Activated CD4-positive, alpha-beta T cell treated with anti-CD3 and anti-CD28 coated beads, Interleukin-2, amount 10 ng/mL, durations not matched to agents 24 days and 14 days (primary cell): ENCODE measurements at places on chromosomes 7 and 10. TPM values are rescaled to one million over a fixed set of nuclear protein-coding genes. Genes with fewer than 3 reads are reported as not detected.

Gene SEMA3A
- total RNA-seq, result 0.14 and 0.26 TPM in 2 replicates

DNA sequence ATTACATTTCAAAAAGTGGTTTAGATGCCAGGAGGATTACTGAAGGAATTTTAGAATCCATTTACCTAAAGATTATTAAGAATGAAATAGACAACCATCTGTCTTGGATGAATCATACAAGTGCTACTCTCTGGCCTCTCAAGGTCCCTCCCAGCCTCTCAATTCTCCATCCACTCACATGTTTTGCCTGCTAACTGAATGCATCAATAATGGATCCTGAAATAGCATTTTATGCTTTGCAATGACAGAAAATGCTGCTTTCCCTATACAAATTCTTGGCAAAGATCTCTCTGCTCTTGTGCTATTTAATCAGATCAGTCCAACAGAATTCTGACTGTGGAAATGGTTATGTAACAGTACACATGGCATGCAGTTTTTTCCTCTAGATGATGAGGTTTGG lies 68.1 kb downstream of the HBP1 start:
- no peak for DNase-seq

DNA sequence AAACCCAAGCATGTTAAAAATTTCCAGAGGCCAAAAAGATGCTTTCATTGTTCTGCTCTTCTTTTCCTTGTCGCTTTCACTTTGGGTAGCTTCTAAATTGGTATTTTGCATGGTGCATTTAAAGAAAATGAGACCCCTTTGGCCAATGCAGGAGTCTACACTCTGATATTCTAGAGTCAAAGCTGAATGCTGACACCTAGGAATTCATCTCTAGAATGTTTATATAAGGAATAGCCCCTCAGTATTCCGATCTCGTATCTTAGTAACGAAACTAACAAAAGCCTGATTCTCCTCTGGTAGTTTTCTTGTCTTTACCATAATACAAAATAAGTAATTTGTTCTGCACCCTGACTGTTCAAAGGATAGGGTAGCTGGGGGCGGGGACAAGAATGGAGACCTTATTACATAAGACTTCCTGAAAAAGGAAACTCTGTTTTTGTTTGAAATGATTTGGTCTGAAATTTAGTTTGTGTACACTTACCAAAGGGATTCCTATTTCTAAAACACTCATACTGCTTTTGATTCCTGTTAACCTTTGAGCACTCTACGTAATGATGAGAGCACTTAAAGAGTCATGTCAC lies 17.1 kb downstream of the IKZF1 start:
- DNase-seq, result peak; percentile 74

GRCh38 chr10:85430991-85431390 lies 935.6 kb downstream of the GRID1 start:
- DNase-seq, result no peak

Gene CDHR1
- 0.26 and 0.33 TPM in 2 replicates for total RNA-seq

DNA sequence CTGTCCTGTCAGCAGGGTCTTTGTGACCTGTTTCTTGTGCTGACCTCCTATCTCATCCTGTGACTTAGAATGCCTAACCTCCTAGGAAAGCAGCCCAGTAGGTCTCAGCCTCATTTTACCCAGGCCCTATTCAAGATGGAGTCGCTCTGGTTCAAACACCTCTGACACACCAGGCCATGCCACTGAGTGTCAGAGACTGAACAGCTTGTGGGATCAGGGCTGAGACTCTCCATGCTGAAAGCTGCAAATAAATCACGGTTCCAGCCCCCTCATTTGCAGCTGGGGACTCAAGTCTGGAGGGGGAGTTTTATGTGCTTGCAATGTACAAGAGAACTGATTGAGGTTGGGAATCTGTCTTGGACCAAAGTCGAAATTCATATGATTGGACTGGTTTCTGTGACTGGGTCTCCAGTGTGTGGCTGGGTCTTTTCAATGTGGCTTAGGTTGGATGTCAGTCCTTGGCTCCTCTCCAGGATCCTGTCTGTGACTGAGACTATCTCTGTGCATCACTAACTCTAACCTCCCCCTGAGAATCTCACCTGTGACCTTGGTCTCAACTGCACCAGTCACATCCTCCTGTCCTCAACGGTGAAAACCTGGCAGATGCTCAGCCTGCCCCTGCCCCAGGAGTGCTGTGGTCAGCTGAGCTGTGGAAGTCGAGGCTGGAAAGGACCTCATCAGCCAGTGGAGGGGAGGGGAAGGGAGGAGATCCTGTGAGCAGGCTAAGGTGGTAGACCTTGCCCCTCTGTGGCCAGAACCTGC lies 11.7 kb downstream of the PRF1 start:
- no peak for DNase-seq

DNA sequence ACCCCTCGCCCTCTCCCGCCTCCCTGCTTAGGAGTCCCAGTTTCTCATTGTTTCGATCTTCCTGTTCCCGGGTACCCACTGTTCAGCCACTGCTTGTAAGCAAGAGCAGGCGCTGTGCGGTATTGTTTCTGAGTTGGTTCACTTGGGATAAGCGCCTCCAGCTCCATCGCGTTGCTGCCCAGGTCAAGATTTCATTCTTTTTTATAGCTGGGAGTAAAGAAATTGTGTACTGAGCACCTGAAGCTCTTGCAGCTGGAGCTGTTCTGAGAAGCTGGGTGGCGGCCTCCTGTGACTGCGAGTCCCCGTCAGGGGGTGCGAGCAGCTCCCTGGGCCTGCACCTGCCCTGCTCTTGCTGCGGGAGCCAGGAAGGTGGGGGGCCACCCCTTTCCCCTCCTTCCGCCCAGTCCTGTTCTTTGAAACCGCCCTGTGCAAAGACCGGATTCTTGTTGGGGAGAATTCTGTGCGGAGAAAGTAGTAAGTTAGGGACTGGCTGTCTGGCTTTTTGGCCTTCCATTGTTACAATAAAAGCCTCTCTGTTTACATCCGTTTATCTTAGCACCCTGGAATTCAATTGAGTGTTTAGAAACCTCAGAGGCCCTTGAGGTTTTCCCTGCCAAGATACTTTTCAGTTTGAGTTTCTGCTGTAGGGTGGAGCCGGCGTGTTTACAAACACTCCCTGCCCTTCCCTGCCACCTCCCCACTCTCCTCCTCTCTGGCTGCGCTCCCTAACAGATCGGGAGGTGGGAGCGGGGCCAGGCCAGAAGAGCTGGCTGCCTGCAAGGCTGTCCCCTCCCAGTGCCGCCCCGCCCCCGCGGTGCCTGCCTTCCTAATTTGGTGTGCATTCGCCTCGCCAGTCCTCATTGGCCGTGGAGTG lies 30.8 kb upstream of the AP5Z1 start:
- peak; percentile 95 for DNase-seq

Gene VIM
- 178 and 182 TPM in 2 replicates for total RNA-seq

Gene HOXA5
- total RNA-seq, result not detected in 2 replicates

DNA sequence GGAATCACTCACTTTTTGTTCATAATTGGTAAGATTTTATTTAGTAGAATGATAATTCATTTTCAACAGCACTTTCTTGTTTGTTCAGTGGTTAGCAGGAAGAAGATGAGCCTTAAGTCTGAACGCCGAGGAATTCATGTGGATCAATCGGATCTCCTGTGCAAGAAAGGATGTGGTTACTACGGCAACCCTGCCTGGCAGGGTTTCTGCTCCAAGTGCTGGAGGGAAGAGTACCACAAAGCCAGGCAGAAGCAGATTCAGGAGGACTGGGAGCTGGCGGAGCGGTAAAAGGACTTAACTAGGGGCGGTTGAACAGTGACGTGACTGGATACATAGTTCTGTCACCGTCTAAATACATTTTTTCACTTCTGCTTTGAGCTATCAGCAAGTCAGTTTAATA lies 31.3 kb downstream of the RABGEF1 start:
- no peak for DNase-seq

DNA sequence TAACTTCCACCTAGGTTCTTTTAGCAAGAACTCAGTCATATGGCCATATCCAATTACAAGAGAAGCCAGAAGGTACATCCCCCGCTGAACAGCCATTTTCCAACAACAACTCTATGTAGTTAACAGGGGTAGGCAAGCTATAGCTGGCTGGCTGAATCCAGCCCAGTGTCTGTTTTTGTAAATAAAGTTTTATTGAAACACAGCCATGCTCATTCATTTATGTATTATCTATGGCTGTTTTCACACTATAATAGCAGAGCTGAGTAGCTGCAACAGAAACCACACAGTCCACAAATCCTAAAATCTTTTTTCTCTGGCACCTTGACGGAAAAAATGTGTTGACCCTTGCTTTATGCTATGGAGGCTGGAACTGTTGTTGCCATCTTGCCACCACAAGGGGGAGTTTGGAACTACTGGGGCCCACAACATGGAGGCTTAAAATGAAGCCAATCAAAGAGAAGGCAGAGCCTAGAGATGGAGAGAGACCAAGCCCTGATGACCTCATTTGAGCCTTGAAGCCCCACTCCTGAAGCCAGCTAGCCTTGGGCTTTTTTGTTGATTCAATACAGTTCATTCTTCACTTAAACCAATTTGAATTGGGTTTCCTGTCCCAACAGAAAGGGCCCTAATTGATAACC lies 33.3 kb upstream of the XPNPEP1 start:
- peak; percentile 69 for DNase-seq

DNA sequence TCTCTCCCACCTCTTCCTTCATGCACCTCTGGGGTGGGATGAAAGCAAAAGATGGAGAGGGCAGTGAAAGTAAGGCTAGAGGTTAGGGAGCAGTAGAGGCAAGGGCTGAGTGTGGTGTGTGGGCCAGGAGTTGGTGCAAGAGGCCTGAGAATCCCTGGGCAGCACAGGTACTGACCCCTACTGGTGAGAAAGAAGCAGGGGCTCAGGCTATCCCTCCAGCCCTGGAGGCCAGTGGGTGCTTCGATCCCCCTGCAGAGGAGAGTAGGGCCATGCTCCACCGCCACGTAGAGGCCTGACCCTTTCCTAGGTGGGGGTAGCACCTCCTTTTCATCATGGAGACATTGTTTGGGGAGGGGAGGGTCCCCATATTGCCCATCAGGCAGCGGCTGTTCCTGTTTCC lies 9.8 kb downstream of the CDHR1 start:
- no peak for DNase-seq

DNA sequence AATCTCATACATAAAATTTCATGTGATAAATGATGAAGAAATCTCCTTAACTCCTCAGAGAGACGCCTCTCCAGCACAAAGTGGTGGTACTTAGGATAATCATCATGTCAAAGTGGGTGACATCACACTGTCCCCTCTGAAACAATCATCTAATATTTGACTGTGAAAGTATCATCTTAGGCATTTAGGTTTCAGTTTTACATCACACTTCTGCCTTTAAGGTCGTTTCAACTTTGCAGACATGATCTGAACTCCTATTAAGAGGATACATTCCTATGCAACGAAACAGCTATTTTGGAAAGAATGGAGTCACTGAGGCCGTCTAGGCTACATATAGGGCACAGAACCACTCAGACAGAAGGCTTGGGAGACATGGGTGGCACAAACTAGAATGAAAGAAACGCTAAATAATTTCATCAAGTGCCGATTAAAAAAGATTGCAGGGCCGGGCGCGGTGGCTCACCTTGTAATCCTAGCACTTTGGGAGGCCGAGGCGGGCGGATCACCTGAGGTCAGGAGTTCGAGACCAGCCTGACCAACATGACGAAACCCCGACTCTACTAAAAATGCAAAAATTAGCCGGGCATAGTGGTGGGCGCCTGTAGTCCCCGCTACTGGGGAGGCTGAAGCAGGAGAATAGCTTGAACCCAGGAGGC lies 2.0 kb downstream of the VOPP1 start:
- no peak for DNase-seq

- no peak for DNase-seq
Measured at GRCh38 chr10:131891929-131892805, 8.6 kb upstream of the PPP2R2D start.

DNA sequence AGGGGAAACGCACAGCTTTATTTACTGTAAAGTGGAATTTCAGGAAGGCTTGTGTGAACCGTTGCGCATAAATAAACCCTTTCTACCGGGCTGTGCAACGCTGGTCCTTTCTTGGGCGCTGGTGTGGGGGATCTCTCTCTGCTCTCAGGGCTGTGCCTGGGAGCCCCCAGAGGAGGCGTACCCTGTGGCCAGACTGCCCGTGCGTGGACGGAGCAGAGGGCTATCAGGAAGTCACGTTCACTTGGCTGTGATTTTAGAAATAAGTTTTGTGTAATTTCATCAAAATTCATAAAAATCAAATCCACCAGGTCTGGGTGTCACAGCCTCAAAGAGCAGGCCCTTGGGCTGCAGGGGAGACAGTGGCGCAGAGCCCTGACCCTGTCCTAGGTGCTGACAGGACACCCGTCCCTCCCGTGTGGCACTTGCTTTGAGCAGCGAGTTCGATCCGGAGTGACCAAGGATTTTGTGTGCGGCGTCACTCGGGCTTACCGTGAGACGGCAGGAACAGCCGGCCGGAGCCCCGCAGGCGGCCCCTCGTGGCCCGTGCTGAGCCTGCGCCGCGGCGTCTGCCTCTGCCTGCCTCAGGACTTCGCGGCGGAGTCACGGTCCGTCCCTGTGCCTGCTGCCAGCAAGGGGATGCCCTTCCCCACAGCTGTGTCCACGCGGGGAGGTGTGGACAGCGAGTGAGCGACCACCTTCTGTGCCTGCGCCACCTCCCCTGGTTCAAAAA lies 20.2 kb downstream of the GET4 start:
- DNase-seq, result no peak

GRCh38 chr10:48786606-48787282 lies 102.1 kb downstream of the WDFY4 start:
- DNase-seq, result no peak

- no peak for DNase-seq
Measured at GRCh38 chr10:6145166-6145987, 56.5 kb downstream of the RBM17 start.

DNA sequence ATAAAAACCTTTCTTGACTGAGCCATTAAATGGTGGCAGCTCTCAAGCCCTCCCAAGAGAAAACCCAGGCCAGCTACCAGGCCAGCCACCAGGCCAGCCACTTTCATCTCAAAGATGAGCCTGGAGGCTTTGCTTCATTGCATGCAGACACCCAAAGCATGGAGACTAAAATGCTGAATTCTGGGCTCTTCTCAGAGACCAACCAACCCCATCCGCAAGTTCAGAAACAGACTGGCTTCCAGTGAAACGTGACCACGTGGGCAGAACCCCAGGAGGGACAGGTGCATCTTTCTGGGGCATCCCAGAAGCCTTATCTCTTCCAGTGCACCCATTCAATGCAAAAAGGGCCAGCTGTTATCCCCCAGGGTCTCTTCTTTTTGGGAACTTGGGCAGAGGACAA lies 20.9 kb downstream of the CHST15 start:
- DNase-seq, result no peak

DNA sequence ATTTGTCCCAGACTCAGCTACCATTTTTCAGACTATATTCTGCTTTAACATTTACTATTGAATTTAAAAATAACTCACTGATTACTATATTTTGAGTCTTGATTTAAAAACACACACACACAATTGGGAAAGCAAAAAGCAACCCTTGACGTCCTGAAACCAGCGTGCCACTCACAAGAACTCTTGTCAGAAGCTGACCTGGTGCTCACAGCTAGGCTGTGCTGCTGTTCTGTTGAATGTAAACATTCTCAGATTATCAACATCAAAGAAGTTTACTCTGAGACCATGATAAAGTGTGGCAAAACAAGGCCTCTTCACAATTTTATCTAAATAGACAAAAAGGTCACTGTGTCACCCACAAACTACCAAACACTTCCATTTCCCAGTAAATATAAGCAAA lies 62.6 kb upstream of the CACNA2D1 start:
- no peak for DNase-seq

Gene SPDYE1
- total RNA-seq, result not detected in 2 replicates
